ENCODE measurements at places on chromosomes 6 and 20.
A peak's percentile ranks its signal among the peaks of the same experiment; 100 is the strongest.

GRCh38 chr20:59378396-59378795, 78.0 kb downstream of the EDN3 start:
- no peak for DNase-seq

DNA sequence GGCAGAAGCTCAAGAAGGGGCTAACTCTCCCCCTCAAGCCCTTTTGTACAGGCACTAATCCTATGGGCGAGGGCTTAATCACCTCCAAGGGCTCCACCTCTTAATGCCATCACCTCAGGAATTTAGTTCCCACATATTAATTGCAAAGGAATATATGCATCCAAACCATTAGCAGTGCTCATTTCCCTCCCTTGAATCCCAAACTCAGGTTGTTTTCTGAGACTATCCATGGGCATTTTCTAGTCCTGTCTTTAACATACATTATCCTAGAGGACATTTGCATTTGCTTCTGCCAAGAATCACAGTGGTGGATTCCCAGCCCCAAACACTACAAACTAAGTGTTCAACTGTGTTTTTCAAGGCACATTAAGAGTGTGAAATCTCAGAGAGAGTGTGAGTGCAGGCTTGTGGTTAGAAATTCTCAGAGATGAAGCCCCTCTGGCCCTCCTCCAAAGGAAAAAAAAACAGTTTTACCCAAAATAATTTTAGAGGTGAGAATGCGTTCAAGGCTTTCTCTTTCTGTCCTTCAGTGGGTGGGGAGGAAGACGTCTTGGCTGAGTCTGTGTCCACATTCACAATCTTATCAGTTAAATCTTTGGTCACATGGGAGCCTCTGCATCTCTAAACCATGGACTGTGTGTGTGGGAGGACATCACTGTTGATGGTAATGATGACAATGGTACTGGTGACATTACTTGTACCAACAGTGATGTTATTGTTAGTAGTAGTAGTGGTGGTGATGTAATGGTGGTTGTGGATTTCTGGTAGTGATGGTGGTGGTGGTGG, 59.3 kb downstream of the SYNDIG1 start:
- DNase-seq: no peak

- DNase-seq: no peak
These were observed 14.1 kb downstream of the TGIF2 start for GRCh38 chr20:36587388-36588070.

GRCh38 chr6:116461331-116461931, at the start of gene CALHM6:
TSS of gene CALHM6 (plus strand) at chr6:116461375. CDS start at chr6:116461930, 555 bp downstream.
- no peak for DNase-seq

GRCh38 chr20:33009214-33010132, 2.0 kb downstream of the BPIFB2 start:
- DNase-seq: no peak

DNA sequence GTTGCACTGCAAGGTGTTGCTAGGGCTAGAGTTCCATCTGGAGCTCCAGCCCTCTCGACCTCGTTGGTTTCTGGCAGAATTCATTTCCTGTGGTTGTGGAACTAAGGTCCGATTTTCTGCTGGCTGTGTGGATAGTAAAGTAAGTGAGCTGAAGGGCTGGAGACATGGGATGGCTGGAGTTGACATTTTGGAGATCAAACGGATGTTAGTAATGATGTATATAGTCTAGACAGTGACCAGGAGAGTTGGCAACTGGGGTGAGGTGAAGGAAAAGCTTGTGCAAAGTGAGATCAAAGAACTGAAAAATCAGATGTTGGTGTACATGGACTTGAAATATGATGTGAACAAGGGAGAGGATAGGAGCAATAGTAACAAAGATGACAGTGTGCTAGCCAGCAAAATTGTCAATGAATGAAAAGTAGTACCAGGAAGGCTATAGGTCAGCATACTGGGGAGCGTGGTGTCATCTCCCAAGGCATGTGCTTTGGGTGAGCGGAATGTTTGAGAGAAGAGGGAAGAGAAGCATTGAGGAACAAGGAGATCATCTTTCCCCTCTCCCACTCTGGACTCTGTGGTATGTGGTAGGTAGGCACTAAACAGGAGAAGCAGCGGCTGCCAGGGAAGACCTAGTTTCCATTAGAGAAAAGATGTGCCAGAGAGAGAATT, 7.8 kb downstream of the QRSL1 start:
- DNase-seq: no peak

DNA sequence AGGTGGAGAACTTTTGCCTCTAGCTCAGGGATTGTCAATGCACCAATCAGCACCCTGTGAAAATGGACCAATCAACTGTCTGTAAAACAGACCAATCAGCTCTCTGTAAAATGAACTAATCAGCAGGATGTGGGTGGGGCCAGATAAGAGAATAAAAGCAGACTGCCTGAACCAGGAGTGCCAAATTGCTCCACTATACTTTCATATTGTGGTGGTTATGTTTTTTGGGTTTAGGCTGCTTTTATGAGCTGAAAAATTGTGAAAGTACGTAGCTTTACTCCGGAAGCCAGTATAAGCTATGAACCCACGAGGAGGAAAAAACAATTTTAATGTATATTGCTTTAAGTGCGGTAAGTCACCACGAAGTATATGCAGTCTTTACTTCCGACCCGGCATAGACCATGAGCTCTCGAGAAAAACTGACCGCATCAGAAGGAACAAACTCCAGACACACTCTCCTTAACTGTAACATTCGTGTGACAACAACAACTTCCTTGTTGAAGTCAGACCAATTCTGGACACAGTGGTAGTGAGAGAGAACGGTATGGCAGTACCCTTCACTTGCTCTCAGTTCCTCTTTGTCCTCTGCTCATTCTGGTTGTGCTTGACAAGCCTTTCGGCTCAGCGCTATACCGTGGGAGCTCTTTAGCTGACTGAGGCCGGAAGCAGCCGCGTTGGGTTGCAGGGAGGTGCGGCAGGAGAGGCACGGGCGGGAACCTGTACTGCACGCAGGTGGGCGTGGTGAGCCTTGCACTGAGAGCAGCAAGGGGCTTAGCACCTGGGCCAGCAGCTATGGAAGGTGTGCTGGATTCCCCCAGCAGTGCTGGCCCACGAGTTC, 81.9 kb upstream of the E2F3 start:
- peak; percentile 75 for DNase-seq

- peak; percentile 61 for DNase-seq
These were observed 7.2 kb downstream of the HLA-G start for GRCh38 chr6:29834564-29835436.

DNA sequence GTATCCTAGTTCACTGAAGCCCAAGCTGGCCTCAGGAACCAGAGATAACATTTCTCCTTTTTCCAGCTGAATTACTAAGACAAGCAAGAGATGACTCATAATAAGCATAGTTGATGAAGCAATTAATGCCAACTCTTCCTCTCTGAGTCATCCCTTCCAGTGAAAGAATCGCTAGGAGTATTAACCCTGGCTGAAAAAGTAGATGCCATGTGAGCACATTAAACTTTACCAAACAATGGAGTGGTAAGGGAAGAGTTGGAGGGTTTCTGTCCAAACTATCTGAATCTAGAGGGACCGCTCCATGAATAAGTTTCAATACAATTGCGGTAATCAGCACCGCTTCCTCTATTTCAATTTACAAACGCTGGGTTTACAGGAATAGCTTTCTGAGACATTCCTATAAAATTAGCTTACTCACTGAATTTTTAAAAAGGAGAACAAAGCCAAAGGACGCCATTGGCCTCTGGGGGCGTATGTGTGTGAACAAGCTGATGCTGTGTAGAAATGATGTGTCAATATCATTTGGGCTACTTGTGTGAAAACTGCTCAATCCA, 48.3 kb downstream of the ATXN1 start:
- DNase-seq: no peak

GRCh38 chr6:75217193-75217592, 11.3 kb upstream of the COL12A1 start:
- DNase-seq: no peak

DNA sequence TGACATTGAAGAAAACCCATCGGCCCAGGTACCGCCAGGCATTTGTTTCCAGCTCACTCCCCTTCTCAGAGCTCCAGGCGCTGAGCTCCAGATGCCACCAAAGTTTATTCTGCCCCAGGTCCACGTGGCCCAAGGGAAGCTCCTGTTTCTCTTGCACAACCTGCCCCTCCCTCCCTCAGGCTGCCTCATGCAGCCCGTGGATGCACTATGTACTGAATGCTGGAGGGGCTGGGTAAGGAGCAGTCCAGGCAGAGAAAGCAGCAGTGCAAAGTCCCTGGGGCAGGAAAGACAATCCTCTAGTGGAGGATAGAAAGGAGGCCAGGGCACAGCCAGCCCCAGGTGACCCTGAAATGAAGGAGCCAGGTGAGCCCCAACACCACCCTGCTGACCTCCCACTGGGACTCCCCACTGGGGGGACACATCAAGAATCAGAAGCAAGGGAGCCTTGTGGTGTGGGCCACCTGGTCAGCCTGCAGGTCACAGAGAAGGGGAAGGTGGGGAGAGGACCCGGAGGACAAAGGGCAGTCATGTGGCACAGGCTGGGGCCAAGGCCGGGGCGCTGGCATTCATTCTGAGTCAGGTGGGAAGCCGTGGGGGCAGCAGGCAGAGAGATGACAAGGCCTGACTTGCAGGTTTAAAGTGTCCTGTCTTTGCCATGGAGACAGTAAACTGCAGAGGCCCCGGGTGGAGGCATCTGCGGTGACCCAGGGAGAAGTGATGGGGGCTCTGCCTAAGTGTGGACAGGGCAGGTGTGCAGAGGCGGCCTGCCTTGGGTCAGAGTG, 230.1 kb downstream of the PREX1 start:
- DNase-seq: peak; percentile 26

GRCh38 chr6:1702580-1703051, 92.9 kb downstream of the FOXC1 start:
- DNase-seq: no peak

DNA sequence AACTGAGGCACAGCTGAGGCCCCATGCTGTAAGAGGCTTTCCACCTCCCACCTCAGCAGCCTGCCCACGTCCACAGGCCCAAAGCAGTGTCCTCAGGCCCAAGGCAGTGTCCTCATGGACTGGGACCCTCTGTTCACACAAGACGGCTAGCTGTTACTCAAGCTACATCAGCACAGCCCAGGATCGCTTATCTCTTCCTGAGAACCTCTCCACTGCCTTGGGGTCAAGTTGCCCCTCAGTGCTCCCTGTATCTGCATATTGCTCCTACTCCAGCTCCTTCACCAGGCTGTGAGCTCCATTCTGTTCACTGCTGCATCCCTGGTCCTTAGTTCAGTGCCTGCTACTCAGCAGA, 208.8 kb upstream of the TAB2 start:
- DNase-seq: no peak

DNA sequence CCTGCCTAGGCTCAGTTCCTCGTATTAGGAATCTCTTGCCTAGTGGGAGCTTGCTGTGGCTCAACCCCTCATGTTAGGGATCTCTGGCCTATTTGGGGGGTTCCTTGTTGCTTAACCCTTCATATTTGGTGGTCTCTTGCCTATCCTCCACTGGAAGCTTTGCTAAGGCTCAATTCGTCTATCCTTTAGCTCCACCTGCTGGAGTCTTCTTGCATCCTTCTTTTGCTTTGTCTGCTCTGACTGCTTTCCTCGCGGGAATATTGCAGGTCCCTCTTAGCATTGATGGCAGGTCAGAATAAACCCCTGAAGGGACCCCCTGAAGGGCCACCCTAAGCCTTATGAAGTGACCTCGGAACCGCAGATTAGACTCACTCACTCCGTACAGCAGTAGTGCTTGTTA, 203.0 kb upstream of the TBX18 start:
- no peak for DNase-seq

GRCh38 chr20:58868795-58869194, 16.3 kb downstream of the GNAS start:
- no peak for DNase-seq

DNA sequence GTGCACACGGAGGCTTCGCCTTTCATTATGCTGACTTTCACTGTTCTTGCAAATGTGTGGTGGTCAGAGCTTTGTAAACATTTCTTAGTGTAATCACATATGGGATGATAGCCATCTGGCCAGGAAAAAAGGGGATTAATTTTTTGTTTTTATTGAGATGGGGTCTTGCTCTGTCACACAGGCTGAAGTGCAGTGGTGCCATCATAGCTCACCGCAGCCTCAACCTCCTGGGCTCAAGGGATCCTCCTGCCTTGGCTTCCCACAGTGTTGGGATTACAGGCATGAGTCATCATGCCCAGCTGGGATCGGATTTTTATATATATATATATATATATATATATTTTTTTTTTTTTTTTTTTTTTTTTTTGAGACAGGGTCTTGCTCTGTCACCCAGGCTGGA, 11.0 kb upstream of the TIAM2 start:
- DNase-seq: no peak

GRCh38 chr6:13135152-13135551, 193.2 kb downstream of the TBC1D7 start:
- DNase-seq: no peak

- DNase-seq: no peak
These were observed 197.4 kb upstream of the PRSS16 start for GRCh38 chr6:27049863-27050781.

- no peak for DNase-seq
These were observed 123.1 kb downstream of the CDKAL1 start for GRCh38 chr6:20657274-20657800.

GRCh38 chr6:44169154-44169553, 10.5 kb downstream of the CAPN11 start:
- no peak for DNase-seq

GRCh38 chr6:168926306-168926705, 327.3 kb downstream of the THBS2 start:
- no peak for DNase-seq

DNA sequence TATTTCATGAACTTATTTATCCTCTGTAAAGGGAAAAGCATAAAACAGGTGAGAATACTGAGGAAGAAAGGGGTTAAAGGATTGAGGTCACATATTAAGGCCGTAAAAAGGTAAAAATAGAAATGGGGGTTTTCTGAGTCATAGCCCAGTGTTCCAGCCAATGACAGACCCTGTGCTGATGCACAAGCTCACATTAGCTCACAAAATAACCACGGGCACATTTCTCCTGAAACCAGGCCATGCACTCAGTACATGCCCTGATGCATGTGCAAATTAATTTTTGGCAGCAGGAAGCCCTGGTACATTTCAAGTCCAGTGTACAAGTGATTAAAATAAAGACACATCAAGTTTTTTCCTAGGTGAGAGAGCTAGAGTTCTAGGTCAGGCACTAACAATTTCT, 194.4 kb downstream of the TMEM200A start:
- DNase-seq: no peak

DNA sequence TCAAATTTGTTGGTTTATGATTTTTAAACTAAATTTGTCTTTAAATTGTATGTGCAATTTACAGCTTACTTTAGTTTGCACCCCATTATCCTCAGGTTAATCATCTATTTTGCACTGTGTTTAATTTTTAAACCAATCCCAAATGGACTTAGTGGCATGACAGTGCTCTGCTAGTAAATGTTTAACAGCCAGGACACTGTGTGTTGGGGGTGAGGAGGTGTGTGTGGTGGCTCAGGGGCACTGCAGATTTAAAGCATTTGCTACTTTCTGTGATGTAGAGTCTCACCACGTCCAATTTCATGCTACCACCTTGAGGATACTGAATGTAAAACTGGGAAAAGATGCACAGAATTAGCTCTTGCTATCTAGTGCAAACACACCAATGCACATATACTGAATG, 225.7 kb downstream of the HAO1 start:
- no peak for DNase-seq

GRCh38 chr6:33981421-33981820, 164.5 kb downstream of the GRM4 start:
- DNase-seq: peak; percentile 26
